ENCODE measurements at places on chromosomes 6 and 20. TPM values are rescaled to one million over a fixed set of nuclear protein-coding genes. Genes with fewer than 3 reads are reported as not detected.

DNA sequence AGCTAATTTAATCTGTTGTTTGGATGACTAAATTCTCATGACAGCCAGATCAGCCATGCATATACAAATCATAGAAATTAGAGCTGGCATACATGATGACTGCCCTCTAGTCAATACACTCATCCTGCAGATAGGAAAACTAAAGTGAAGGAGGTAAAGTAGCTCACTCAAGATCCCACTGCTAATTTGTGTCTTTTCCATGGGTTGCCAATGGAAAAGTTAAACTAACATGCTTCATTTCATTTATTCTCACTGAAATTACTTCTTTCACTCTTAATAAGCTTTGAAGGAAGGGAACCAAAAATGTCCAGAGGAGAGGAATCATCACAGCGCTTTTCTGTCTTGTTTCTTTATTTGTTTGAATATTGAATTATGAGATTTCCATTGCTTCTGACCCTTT is 308.2 kb downstream of the GJA1 start:
- no peaks in the 10 kb centered on the region for H3K4me1 ChIP-seq
- no peak for DNase-seq
- H3K27me3 ChIP-seq = no peaks in the 10 kb centered on the region
- no peak overlapping the region for H3K4me3 ChIP-seq

Gene FRMD1
- total RNA-seq = not detected

Gene PHACTR1
- total RNA-seq = 2.8 TPM

Gene NPEPL1
- total RNA-seq = 15.4 TPM

DNA sequence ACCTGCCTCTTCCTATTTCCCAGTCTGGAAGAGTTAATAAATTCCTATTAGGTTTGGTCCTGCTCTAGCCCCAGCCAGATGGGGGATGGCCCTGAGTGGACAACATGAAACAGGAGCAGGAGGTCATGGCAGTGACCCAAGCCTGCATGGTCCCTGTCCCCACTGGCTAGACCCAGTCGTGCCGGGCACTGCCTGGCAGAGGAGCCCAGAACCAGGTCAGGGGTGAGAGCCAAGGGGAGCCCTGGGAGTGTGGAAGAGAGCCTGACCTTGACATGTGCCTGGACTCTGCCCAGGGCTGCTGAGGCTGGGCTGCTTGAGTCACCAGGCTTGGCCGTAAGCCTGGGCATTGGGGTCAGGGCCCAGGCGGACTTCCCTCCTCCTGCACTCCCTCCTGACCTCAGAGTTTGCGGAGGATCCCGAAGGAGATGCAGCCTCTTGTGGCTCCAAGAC is 3.6 kb downstream of the AVP start:
- H3K36me3 ChIP-seq = no peaks in the 10 kb centered on the region
- peaks cover 7% of the 10 kb centered on the region for H3K4me1 ChIP-seq
- H3K4me3 ChIP-seq = no peak overlapping the region
- H3K27ac ChIP-seq = no peak overlapping the region

- H3K27me3 ChIP-seq = no peaks in the 10 kb centered on the region
- no peak overlapping the region for H3K27ac ChIP-seq
- H3K36me3 ChIP-seq = no peaks in the 10 kb centered on the region
- no peak for DNase-seq
Measured at GRCh38 chr20:17061715-17062114, 165.1 kb upstream of the PCSK2 start.

Gene HTR1E
- total RNA-seq = 5.3 TPM

DNA sequence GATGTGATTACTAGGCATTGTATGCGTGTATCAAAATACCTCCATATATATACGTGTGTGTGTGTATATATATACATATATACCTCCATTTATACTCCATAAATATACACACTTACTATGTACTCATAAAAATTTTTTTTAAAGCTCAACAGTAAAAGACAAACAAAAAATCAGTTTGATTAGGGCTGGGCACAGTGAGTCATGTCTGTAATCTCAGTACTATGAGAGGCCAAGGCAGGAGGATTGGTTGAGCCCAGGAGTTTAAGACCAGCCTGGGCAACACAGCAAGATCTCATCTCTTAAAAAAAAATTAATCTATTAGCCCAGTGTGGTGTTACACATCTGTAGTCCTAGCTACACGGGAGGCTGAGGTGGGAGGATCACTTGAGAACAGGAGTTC is 24.6 kb downstream of the PDSS2 start:
- H3K27me3 ChIP-seq = no peaks in the 10 kb centered on the region
- no peaks in the 10 kb centered on the region for H3K4me1 ChIP-seq
- H3K36me3 ChIP-seq = no peaks in the 10 kb centered on the region
- no peak overlapping the region for H3K27ac ChIP-seq
- no peak overlapping the region for H3K4me3 ChIP-seq

GRCh38 chr6:87282743-87283142 is 39.6 kb upstream of the SMIM8 start:
- no peaks in the 10 kb centered on the region for H3K27me3 ChIP-seq
- H3K4me3 ChIP-seq = no peak overlapping the region
- H3K27ac ChIP-seq = no peak overlapping the region
- no peaks in the 10 kb centered on the region for H3K4me1 ChIP-seq
- no peaks in the 10 kb centered on the region for H3K36me3 ChIP-seq

DNA sequence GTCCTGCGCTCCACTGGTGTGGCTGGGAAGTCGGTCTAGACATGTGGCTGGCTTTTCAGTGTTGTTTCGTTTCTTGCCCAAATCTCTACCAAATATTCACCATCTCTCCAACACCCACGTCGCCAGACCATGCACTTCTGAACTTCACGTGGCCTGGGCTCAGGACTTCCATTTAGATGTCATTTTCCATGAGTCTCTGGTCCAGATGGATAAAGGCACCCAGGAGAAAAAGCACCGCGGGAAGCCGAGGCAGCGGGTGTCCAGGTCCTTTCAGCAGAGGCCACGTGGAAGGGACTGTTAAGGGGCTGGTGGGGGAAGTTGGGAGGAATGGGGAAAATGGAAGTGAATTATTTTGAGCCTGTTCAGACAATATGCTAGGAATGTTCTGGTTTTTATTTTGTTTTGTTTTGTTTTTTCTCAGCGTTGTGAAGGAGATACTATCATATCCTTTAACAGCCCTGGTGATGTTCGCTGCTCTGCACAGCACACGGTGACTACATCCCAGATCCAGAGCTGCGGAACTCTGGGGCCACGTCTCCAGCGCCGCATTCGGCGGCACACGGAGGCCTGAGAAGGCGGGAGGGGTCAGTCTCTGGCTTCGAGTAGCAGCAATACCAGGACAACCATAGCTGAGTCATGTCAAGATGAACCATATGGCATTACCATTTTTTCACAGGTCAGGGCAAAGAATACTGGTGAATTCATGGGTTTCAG is 230.3 kb downstream of the THBS2 start:
- no peaks in the 10 kb centered on the region for H3K27me3 ChIP-seq
- H3K4me1 ChIP-seq = no peaks in the 10 kb centered on the region
- no peak overlapping the region for H3K4me3 ChIP-seq
- H3K36me3 ChIP-seq = no peaks in the 10 kb centered on the region

- no peak overlapping the region for H3K4me3 ChIP-seq
- no peaks in the 10 kb centered on the region for H3K27me3 ChIP-seq
- H3K27ac ChIP-seq = no peak overlapping the region
- peaks cover 29% of the 10 kb centered on the region for H3K4me1 ChIP-seq
- DNase-seq = no peak
- H3K36me3 ChIP-seq = no peaks in the 10 kb centered on the region
Measured at GRCh38 chr20:17859616-17860232, 108.9 kb downstream of the SNX5 start.

- H3K4me3 ChIP-seq = no peak overlapping the region
- H3K36me3 ChIP-seq = no peaks in the 10 kb centered on the region
- no peak for DNase-seq
- no peaks in the 10 kb centered on the region for H3K4me1 ChIP-seq
- no peak overlapping the region for H3K27ac ChIP-seq
Measured at GRCh38 chr6:4032475-4032874, 46.5 kb downstream of the FAM217A start.

Gene SLPI
- total RNA-seq = 1,143 TPM

DNA sequence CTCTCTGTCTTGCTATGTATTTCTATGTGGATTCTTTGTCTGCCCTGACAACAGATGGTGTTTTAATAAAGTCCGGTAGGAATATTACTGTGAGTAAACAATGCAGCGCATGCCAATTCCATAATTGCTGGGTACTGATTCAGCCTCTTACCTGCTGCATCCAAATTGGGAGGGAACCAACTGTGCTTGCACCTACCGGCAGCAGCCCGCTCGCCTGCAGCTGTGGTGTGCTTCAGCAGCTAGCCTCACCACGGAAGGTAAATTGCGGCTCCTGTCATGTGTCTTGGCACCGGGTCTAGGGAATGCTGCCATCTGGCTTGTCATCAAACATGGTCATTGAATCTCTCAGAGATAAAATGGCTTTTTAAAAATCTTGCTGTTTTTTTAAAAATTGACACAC is 704.8 kb upstream of the SLC35B3 start:
- H3K4me3 ChIP-seq = no peak overlapping the region
- no peak for DNase-seq
- H3K4me1 ChIP-seq = no peaks in the 10 kb centered on the region
- no peaks in the 10 kb centered on the region for H3K36me3 ChIP-seq
- no peak overlapping the region for H3K27ac ChIP-seq
- H3K27me3 ChIP-seq = no peaks in the 10 kb centered on the region

DNA sequence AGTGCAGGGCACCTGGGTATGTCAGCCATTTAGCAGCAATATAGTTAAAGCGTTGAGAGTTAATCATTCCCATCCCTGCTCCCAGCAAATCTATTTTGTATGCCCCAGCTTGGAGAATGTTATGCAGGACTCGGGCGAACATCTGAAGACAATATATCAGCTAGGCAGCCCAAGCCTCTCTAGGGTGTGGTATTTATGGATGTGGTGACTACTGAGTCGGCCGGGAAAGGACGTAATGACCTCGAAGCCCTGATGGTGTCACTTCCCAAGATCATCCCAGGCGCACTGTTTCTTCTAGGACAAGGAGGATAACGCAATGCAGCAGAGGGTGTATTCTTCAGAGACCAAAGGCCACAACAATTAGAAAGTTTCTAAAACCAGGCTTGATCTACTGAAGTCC is 63.6 kb upstream of the FAM184A start:
- no peaks in the 10 kb centered on the region for H3K27me3 ChIP-seq
- H3K27ac ChIP-seq = no peak overlapping the region
- H3K36me3 ChIP-seq = no peaks in the 10 kb centered on the region
- DNase-seq = no peak

DNA sequence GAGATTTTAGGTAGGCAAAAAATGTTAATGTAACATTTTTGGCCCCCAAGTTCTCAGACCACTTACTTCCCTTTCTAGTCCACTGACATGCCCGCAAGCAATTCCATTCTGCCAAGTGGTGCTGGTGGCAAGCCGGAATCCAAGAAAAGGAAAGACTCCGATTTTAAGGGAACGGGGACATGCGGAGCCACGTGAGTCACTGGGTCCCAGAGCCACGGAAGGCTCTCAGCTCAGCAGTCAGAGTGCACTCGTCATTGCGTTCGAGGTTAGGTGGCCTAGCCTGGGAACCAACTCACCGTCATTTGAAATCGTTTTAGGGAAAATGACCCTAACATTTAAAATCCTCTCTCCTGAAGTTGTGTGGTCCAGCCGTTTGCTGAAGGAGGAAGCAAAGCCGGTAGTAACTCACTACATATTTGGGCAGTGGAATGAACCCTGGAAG is 711 bp upstream of the SIRT5 start:
- no peaks in the 10 kb centered on the region for H3K36me3 ChIP-seq
- H3K4me3 ChIP-seq = peak overlapping the region; percentile 84
- peak overlapping the region; percentile 98 for H3K27ac ChIP-seq
- peaks cover 10% of the 10 kb centered on the region for H3K4me1 ChIP-seq

GRCh38 chr6:169521825-169522224 is 180.0 kb downstream of the WDR27 start:
- H3K27ac ChIP-seq = no peak overlapping the region
- H3K27me3 ChIP-seq = no peaks in the 10 kb centered on the region
- H3K4me3 ChIP-seq = no peak overlapping the region
- H3K36me3 ChIP-seq = no peaks in the 10 kb centered on the region
